CD8-positive, alpha-beta memory T cell (primary cell): ENCODE measurements at places on chromosomes 5 and 9. TPM values are rescaled to one million over a fixed set of nuclear protein-coding genes. Genes with fewer than 3 reads are reported as not detected.
A peak's percentile ranks its signal among the peaks of the same experiment; 100 is the strongest.

GRCh38 chr9:18722882-18723281 lies 248.9 kb downstream of the ADAMTSL1 start:
- no peak for DNase-seq

GRCh38 chr5:96790961-96791504 lies 16.7 kb downstream of the ERAP1 start:
- no peak for DNase-seq

- no peak for DNase-seq
Measured at GRCh38 chr5:176644294-176644693, 3.0 kb upstream of the TSPAN17 start.

SNCAIP gene
- not detected for total RNA-seq

GRCh38 chr5:158435161-158435616 lies 576.2 kb upstream of the CLINT1 start:
- DNase-seq, result no peak

CTNNA1 gene
- total RNA-seq, result 89.0 TPM

- DNase-seq, result no peak
Measured at GRCh38 chr5:145853781-145854376, 18.7 kb upstream of the PRELID2 start.

NPDC1 gene
- 27.5 TPM for total RNA-seq

GRXCR2 gene
- total RNA-seq, result not detected

GRCh38 chr5:157478726-157479125 lies 18.7 kb downstream of the NIPAL4 start:
- no peak for DNase-seq

DNA sequence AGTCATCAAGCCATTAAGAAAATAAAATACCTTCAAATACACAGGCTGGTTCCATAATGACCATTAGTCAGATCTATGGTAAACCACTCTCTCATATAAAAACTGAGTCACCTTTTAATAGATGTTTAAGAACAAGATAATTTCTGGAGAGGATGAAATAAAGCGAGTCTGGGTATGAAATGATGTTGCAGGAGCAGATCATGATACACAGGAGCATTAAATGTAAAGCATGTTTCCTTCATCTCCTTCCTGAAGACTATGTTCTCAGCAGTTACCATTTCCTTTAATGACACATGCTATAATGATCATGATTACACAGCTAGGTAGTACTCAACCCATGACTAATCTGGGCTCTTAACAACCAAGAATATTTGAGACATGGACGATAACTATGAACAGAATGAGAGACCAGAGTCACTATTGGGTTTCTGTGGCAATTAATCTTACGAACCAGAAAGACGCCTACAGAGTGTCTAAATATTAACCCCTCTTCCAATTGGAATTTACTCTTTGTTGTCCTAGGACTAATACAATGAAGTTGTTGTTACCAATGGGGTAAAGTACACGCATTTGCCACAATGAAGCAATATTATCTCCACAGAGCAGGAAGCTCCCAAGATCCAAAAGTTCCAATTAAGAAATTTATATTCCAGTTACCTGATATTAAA lies 105.6 kb downstream of the NR6A1 start:
- DNase-seq, result no peak

SPINK13 gene
- not detected for total RNA-seq

DNA sequence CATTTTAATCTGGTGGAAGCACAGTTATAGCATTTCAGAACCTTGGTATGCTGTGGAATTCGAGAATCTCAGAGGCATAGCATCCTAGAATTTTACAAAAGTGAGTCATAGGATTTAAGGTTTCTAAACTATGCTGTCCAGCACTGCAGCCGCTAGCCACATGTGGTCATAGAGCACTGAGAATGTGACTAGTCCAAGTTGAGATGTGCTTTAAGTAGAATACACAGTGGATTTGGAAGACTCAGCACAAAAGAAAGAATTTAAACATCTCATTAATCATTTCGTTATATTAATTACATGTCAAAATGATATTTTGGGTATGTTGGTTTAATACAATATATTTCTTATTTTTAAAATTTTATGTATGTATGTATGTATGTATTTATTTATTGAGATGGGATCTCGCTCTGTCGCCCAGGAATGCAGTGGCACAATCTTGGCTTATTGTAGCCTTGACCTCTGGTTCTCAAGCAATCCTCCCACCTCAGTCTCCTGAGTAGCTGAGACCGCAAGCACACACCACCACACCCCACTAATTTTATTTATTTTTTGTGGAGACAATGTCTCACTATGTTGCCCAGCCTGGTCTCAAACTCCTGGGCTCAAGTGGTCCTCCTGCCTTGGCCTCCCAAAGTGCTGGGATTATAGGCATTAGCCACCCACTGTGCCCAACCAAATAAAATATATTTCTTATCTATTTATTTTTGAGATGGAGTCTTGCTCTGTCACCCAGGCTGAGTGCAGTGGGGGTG lies 20.4 kb upstream of the RPS14 start:
- no peak for DNase-seq

- no peak for DNase-seq
Measured at GRCh38 chr5:59117320-59117719, 534.4 kb downstream of the RAB3C start.

CARTPT gene
- total RNA-seq, result not detected

DNA sequence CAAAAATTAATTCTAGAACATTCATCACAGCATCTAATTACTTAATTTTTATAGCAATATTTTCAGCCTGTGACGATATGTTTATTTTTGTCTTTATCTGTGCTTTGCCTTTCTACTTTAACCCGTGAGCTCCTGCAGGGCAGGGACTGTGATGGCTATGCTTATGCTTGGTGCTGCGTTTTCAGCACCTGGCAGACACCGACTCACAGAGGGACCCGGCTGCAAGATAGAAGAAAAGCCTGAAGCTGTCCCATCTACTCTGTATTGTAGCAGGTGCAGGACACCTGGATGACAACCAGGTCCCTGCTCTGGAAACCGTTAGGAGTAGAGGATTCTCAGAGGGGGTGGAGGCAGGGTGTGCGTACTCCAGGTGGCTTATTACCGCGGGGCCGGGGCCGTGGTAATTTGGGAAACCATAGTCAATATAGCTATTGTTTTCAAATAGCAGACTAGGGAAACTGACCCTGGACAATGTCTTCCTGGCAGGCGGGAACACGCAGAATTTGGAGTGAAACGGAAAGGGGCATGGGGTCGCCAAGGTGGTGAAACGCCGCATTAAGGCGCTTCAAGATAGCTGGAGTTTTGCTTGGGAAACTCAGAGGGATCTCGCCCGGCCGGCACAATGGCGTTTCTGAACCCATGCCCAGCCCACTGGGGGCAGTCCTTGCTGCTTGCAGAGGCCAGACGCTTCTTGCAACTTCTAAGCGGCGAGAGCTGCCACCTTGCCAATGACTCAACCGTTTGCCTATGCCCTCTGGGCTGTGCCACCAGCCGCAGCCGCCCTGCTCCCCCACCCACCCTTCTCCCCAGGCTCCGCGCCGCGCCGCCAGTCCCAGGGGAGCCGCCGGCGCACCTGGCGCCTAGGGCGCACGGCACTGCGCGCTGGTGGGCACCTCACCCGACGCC lies 140.1 kb upstream of the PALM2AKAP2 start:
- no peak for DNase-seq

TMEM171 gene
- total RNA-seq, result not detected

GRCh38 chr9:110129425-110129824 lies 78.5 kb downstream of the C9orf152 start:
- no peak for DNase-seq

GRCh38 chr5:2579126-2579525 lies 172.4 kb downstream of the IRX2 start:
- DNase-seq, result no peak

FOXD4L5 gene
- not detected for total RNA-seq

ROR2 gene
- not detected for total RNA-seq

DNA sequence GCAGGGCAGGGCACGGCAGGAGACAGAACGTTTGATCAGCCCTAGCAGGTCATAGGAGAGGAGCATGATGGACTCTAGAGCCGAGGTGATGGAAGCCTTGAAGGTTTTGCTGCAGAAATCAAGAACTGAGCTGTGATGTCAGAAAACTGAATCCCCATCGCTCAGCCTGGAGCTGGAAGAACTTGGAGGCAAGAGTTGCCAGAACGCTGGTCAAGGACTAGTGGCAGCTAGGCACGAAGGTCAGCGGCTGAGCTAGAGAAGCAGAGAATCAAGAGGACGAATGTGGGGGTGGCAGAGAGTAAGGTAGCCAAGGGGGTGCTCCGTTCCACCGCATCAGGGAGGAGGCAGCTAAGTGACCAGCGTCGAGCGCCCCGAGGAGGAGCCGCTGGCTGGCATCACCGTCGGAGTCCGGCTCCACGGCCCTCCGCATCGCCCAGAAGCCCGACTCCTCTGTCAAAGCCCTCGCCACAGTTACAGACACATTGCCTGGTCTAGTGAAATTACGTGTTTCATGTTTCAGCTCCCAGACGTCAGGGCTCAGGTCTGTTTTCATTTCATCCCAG lies 1.2 kb upstream of the GALNT10 start:
- no peak for DNase-seq

SPINK6 gene
- total RNA-seq, result not detected

- DNase-seq, result no peak
Measured at GRCh38 chr5:147859962-147860640, 18.4 kb upstream of the SCGB3A2 start.

DNA sequence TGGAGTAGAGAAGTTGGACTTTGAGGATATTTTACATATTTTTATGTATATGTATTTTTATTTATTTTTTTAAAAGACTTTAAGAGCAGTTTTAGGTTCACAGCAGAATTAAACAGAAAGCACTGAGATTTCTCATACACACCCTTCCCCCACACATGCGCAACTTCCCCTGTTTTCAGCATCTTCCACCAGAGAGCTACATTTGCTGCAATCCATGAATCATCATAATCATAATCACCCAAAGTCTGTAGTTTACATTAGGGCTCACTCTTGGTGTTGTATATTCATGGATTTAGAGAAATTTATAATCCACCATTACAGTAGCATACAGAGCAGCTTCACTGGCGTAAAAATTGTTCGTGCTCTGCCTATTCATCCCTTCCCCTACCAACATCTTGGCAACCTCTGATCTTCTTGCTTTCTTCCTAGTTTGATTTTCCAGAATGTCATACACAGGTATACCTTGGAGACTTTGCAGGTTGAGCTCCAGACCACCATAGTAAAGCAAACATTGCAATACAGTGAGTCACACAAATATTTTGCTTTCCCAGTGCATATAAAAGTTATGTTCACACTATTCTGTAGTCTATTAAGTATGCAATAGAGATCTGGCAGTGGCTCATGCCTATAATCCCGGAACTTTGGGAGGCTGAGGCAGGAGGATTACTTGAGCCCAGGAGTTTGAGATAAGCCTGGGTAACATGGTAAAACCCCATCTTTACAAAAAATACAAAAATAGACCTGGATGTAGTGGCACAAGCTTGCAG lies 9.6 kb upstream of the CCDC171 start:
- no peak for DNase-seq

C9orf43 gene
- total RNA-seq, result 0.84 TPM

DNA sequence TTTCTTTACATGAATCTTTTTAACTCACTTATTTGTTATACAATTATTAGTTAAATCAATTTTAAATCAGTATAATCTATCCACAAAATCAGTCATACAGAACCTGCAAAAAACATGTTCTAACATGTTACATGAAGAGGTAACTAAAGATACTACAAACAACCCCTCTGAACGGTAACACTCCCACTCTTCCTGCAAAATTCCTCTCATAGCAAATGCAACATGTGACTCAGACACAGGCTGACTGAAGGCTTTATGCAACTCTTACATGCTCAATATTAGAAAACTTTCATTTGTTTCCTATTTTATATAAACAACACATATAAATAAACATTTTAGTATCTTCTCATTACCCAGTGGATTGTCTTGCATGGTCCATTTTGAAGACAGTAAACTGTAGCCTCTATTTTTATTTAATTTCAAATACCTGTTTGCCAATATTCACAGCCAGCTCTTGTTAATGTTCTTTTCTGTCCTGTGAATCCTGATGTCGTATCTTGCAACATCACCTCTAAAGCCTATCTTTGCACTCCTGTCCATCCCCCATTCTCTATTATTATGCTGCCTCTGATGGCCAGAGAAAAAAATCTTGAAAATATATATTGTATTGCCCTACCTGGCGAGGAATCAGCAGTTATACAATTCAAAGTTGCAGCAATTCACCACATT lies 100.5 kb upstream of the CCDC152 start:
- DNase-seq, result no peak

GRCh38 chr5:138694146-138694545 lies 59.1 kb upstream of the CTNNA1 start:
- DNase-seq, result no peak

DNA sequence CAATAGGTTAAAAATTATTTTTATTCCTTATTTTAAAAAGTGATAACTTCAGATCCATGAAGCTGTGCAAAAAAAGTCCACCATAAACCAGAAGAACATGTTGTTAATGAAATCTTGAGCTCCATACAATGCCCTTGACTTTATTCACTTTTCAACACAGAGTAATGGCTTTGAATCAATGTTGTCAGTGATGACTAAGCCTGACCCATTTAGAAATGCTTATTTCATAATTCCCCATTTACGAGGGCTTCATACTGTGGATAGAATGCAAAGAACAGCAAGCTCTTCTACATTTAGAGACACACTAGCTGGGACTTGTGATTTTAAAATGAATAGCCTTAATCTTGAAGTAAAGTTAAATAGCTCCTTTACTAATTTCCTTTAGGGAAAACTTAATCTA lies 25.7 kb upstream of the IL9 start:
- DNase-seq, result no peak

DNA sequence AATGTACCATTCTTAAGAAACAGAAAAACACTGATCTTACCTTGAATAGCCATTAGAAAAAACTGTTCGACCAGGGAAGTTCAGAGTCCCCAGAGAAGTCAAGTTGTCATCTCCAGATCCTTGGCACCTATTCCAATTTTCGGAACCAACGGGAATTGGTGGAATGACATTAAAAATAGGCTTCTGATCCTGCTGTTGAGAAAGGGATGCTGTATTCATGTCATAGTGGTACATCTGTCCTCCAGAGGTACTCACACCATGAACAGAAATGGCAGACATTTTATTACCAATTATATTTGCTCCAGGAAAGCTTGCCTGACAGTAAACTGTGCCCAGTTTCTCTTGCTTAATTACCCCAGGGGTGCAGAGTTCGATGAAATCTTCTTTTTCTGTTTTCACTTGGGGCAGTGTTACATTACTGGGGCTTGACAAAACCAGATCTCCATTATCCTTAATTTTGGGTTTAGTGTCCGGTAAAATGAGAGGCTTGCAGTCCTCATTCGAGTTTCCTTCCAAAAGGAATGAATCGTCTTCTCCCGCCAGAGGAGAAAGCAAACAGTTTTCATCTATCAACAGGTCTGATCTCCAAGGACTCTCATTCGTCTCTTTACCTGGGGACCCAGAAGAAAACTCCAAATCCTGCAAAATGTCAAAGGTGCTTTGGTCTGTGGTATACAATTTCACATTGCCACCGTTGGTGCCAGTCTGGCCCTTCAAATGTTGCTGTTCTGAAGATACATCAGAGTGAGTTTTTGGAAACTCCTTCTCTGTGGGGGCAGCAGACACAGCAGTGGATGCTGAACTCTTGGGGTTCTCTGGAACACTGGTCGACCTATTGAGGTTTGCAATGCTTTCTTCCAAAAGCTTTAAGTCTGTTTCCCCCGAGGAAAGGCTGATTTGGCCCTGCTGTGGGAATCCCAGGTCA lies 3.6 kb downstream of the NR3C1 start:
- no peak for DNase-seq

NR2F1-AS1 gene
- total RNA-seq, result not detected

- DNase-seq, result peak; percentile 46
Measured at GRCh38 chr5:180649297-180650039, at the start of gene FLT4. Gene FLT4 (minus strand): TSS chr5:180649600. CDS start chr5:180649545, 55 bp downstream.

SERF1A gene
- 11.4 TPM for total RNA-seq
